Osteoblast (primary cell): ENCODE measurements at places on chromosomes 4 and X. TPM values are rescaled to one million over a fixed set of nuclear protein-coding genes. Genes with fewer than 3 reads are reported as not detected.

DNA sequence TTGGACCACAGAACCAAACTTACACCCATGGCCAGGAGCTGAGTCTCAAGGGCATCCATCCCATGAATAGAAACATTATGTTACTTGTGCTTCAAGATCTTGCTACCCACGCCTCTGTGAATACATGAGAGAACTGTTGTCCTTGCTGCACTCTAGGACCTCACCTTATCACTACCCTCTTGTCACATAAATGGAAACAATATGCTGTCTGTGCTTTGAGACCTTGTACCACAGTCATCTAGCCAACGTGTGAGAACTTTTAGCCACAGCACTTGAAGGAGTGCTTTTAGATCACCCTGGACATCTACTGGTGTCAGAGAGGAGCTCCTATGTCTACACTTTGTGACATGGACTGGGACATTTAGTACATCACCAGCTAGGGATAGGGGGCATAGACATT, 30.7 kb upstream of the HUWE1 start:
- DNase-seq = no peak

PABPC4L gene
- 1.1 and 2.7 TPM in 2 replicates for total RNA-seq

- DNase-seq = no peak
These were observed 284.1 kb upstream of the AMOT start for GRCh38 chrX:113124693-113125092.

SOWAHB gene
- under 0.01 TPM in 2 replicates for total RNA-seq

DNA sequence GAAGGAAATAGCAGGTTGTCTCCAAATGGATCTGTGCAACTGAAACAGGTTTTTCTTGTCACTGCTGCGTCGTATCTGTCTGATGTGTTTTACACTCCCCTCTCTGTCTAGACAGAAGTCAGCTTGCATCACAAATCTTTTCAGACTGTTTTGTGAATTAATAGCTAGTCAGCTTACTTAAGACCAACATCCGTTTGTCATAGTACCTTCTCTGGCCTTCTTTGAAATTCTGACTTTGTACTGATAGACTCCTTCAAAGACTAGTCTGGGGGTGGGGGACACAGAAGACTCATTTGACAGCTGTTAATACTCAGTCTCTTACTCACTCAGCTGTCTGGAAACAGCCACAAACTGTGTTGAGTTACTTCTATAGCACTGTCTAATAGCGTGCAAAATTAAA, 197.8 kb downstream of the PALLD start:
- no peak for DNase-seq

GRCh38 chr4:13522282-13523104, 21.8 kb downstream of the NKX3-2 start:
- DNase-seq = peak; percentile 71

GRCh38 chrX:39677978-39678791, 419.6 kb downstream of the BCOR start:
- no peak for DNase-seq

- no peak for DNase-seq
These were observed 143.9 kb downstream of the GLRA2 start for GRCh38 chrX:14673236-14673635.

- peak; percentile 67 for DNase-seq
These were observed 1.1 kb downstream of the ZCCHC18 start for GRCh38 chrX:104113222-104113965.

- DNase-seq = no peak
These were observed 1.6 kb downstream of the SCARB2 start for GRCh38 chr4:76211769-76212708.

DNA sequence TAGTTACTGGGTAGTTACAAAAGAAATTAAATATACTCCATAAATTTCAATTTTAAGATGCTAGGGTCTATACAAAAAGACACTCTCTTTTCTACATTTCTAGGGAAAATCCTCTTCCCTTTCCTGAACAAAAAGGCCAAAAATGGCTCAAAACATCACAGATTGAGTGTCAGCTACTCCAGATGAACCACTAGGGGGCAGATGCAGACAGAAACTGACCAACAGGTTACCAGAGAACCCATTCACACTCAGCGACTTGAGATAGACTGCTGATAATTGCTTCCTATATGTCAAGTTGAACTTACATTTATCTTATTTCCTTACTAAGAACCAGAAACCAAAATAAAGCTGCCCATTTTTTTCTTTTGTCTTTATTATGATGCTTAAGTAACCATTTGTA, 83.4 kb upstream of the MID1IP1 start:
- no peak for DNase-seq

DNA sequence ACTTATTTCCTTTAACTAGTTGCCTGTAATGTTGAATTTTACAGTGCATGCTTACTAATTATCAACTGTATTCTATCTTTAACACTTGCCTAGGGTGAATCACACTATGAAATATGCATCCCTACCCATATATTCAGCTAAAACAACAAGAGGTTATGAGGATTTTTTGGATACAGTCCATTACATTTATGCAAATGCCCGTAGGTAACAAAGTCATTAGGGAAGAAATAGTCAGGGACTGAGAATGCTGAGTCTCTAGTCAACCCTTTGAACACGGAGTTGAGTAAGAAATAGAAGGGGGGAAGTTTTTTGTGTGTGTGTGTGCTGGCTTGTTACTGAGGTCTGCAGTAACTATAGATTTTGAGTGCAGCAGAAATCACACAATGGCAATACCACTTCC, 26.1 kb upstream of the CBLL2 start:
- DNase-seq = no peak

CCNA2 gene
- total RNA-seq = 8.0 and 8.7 TPM in 2 replicates

DNA sequence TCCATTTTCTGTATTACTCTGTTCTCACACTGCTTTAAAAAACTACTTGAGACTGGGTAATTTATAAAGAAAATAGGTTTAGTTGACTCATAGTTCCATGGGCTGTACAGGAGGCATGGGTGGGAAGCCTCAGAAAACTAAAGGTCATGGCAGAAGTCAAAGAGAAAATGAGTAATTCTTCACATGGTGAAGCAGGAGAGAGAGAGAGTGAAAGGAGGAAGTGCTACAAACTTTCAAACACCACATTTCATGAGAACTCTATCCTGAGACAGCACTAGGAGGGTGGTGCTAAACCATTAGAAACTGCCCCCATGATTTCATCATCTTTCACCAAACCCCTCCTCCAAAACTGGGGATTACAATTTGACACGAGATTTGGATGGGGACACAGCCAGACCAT, 108.0 kb upstream of the PBDC1 start:
- no peak for DNase-seq

DNA sequence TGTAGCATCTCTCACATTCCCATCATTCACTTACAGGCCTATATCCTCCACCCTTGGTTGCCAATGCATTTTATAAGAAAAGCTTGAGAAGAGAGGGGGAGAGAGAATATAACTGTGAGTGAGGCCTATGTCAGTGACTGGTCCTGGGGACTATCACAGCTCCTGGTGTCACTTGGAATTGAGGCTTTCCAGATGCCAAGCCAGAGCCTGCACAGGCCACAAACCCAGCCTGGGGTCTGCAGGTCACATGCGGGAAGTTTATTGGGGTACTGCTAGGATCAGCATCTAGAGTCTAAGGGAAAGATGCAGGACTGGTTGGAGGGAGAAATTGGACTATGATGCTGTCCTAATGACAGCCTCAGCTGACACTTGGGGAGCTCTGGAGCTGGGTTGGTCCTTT, 47.6 kb downstream of the RTL5 start:
- DNase-seq = no peak

CSAG2 gene
- not detected in 2 replicates for total RNA-seq
